HS-5 (cell line): ENCODE measurements at places on chromosomes 13 and 19.

GRCh38 chr13:32013181-32013580, 18.4 kb upstream of the FRY start:
- no peak for DNase-seq

DNA sequence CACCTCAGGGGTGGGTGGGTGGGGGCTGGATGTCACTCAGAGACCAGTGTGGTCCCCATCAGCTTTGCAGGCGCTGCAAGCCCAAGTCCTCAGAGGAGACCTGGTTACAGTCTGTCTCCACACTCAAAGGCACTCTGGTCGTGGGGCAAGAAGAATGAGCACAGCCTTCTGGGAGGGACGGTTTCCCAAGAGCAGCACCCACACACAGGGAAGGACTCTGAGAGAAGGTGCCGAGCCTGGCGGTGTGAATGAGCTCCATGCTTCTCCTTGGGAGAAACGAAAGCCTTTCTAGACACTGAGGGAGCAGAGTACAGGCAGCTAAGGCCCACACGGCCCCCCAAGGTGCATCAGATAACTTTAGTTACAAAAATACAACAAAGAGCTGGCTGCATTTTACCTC, 473.6 kb downstream of the FOXO1 start:
- no peak for DNase-seq

DNA sequence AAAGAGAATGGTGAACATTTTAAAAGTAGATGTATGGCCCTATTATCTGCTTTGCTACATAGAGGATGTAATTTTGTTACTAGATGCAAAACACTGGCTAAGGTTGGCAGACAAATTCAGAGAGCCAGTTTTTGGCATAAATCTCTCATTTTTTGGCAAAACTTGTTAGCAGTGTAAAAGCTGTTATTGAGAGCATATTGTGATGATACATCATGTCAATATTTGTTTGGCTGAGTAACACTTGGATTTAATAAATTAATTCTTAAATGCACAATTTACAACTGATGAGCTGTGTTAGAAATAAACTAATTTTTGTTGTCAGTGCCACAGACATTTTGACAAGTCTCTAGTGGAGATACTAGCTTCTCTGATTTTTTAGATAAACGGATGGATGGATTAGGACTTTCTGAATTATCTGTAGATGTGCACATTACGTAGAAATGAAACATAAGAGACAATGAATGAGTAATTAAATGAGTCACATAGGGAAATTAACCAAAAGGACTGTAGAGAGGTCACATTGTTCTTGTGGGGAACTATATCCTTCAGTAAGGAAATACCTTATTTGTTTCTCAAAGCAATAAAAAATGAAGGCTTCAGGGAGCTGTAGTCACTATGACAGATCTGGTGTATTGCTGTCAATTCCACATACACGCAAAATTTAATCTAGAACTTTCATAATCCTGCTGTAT, 17.4 kb downstream of the UFM1 start:
- DNase-seq, result peak; percentile 45

DNA sequence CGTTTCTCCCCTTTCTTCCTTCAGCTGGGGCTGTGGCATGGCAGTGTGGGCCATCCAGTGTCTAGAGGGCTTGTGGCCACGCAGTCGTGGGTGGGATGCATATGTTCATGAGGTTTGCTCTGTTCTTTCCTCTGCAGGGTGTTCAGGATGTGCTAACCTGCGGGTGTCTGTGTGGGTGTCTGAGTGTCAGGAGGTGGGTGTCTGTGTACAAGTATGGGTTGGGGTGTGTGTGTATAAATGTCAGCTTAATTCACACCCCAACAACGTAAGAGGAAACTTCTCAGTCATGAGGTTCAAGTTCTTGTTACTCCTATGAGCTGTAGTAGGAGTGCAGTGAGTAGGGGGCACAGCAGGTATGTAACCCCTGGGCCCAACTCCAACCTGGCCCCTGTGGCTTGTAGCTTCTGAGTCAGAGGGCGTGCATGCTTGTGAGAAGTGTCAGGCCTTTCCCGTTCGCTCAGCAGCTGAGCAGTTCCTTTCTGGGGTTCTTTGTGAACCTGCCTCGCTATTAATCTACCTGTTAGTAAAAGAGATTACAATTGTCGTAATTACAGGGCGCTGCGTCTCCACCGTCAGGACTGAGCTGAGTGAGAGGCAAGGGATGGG, 49.1 kb downstream of the NFIX start:
- no peak for DNase-seq

- no peak for DNase-seq
Measured at GRCh38 chr19:4094291-4094690, 27.6 kb upstream of the ZBTB7A start.

- no peak for DNase-seq
Measured at GRCh38 chr19:46764817-46765291, 18.6 kb upstream of the STRN4 start.

DNA sequence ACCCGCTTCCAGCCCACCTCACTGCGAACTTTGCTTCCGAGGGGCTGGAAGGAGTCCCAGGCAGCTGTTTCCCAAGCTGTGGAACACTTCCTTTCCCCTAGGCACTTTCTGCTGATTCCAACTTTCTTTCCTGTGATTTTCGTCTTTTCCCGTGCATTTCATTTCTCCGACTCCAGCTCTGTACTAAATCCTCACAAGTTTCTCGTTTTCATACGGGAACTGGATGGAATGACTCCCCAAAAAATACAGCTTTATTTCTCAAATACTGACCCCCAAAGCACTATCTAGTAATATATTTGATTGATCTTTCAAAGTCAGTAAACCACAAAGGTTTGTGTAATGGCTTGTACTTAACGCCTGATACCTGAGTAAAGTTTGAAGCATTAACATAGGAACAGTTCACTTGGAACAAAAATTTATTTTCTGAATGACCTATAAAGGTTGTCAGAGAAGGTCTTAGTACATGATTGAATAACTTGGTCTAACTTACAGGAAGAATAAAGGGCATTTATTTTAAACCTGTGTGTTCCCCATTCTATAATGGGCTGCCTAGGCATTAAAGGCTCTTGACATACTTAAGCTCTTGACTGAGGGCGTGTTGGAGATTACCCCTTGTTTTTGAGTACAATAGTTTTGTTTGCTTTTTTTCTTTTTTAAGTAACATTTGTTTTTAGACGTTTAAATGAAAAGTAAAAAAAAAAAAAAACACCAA, 1.3 kb upstream of the PCDH9 start:
- no peak for DNase-seq

DNA sequence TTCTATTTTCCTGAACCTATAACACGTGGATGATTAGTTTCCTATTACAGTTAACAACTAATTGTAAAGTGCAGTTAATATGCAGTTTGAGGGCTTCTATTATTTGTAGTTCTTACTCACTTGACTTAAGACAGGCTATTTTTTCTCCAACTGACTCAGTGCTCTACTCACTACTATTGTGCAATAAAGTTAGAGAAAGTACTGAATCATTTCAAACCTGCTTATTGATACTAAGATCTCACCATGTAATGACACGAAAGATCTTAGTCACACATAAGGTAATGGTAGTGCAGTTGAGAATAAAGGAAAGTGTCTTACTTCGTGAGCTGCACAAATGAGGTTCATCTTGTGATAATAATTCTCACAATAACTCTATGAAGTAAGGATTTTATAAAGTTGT, 22.8 kb upstream of the ITM2B start:
- DNase-seq, result no peak

DNA sequence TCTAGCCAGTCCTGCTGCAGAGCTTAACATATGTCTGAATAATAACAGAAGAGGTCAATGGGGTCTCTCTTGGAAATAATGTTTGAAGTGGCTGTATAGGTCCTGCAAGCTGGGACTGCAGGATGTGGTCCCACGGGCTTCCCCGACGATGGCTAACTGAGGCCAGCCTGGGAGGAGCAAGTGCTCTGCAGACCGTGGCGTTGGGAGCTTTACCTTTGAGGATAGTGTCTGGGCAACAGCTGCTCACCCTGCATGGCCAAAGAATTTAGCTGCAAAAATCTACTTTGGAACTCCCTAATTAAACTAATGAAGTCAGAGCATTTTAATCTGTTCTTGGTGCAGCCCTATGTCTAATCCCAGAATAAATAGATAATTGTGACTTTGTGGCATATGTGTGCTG, 18.2 kb upstream of the AMER2 start:
- no peak for DNase-seq

- DNase-seq, result no peak
Measured at GRCh38 chr13:38902551-38902950, 88.1 kb downstream of the STOML3 start.

GRCh38 chr13:77800219-77800618, 102.7 kb downstream of the SLAIN1 start:
- peak; percentile 19 for DNase-seq

GRCh38 chr19:27676877-27677276, 1536.1 kb downstream of the UQCRFS1 start:
- DNase-seq, result no peak

- no peak for DNase-seq
Measured at GRCh38 chr13:36549755-36550154, 117.5 kb downstream of the CCNA1 start.

DNA sequence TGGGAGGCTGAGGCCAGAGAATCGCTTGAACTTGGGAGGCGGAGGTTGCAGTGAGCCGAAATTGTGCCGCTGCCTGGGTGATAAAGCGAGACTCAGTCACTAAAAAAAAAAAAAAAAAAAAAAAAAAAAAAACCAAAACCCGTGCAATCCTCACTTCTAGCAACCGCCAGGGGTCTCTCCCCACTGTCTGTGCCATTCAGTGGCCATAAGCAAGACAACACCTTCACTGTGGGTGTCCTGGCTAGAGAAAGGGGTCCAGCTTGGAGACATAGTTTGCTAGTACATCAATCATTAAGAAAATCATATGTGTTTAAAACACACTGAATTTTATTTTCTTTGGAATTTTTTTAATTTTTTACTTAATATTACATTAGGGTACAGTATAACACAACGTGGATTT, 68.2 kb downstream of the RASL11A start:
- DNase-seq, result no peak

- no peak for DNase-seq
Measured at GRCh38 chr19:18597809-18598660, 8.6 kb downstream of the CRLF1 start.

DNA sequence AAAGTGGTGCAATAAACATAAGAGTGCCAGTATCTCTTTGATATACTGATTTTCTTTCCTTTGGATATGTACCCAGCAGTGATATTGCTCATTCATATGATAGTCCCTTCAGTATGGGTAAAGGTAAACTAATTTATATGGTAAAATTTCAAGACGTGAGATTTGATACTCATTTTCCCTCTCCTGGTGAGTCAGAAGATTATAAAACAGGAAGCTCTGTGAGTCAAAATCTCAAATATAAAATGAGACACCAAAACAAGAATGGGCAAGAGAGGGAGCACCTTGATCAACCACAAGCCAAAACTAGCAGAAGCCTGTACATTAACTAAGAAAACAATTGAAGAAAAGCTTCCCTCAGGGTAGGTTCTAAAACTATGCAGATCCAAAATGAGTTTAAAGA, 216.3 kb downstream of the SLITRK6 start:
- no peak for DNase-seq

GRCh38 chr19:12647490-12648071, 19.0 kb downstream of the MAN2B1 start:
- DNase-seq, result no peak

DNA sequence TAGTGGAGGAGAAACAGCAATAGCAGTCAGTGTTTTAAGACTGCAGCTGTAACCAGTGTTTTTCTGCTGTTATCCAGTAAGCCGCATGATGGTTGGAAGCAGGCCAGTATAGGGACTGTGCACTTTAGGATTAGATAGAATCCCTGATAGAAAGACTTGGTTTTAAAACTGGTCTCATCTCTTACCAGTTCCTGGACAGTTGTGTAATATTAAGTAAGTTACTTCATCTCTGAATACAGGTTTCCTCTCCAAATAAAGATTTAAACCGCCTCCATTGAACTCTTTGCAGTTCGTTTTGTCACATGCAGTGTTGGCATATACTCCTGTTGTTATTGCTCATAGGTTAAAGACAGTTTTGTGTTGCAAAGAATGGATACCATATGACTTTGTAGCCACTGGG, 25.6 kb downstream of the URI1 start:
- no peak for DNase-seq

- no peak for DNase-seq
Measured at GRCh38 chr19:39296055-39296645, at the start of gene IFNL1. IFNL1 (plus strand) TSS chr19:39296407; CDS start chr19:39296422, 15 bp downstream.

GRCh38 chr19:2578901-2579677, 103.2 kb downstream of the GADD45B start:
- DNase-seq, result peak; percentile 61

GRCh38 chr13:111876506-111876905, 190.4 kb upstream of the SOX1 start:
- no peak for DNase-seq

GRCh38 chr19:2309734-2310362, 1.9 kb upstream of the LINGO3 start:
- no peak for DNase-seq

- no peak for DNase-seq
Measured at GRCh38 chr13:31717583-31717982, 21.7 kb upstream of the RXFP2 start.

- no peak for DNase-seq
Measured at GRCh38 chr19:11759805-11760204, 7.0 kb upstream of the ZNF441 start.

GRCh38 chr13:108368250-108368905, 98.9 kb downstream of the TNFSF13B start:
- no peak for DNase-seq

- no peak for DNase-seq
Measured at GRCh38 chr13:113666951-113667701, at the start of gene GRK1. GRK1 (plus strand) TSS chr13:113667219; CDS start chr13:113667387, 168 bp downstream.

GRCh38 chr13:48144413-48145035, 49.6 kb upstream of the MED4 start:
- no peak for DNase-seq

- no peak for DNase-seq
Measured at GRCh38 chr13:72565893-72566292, 161.5 kb downstream of the MZT1 start.

DNA sequence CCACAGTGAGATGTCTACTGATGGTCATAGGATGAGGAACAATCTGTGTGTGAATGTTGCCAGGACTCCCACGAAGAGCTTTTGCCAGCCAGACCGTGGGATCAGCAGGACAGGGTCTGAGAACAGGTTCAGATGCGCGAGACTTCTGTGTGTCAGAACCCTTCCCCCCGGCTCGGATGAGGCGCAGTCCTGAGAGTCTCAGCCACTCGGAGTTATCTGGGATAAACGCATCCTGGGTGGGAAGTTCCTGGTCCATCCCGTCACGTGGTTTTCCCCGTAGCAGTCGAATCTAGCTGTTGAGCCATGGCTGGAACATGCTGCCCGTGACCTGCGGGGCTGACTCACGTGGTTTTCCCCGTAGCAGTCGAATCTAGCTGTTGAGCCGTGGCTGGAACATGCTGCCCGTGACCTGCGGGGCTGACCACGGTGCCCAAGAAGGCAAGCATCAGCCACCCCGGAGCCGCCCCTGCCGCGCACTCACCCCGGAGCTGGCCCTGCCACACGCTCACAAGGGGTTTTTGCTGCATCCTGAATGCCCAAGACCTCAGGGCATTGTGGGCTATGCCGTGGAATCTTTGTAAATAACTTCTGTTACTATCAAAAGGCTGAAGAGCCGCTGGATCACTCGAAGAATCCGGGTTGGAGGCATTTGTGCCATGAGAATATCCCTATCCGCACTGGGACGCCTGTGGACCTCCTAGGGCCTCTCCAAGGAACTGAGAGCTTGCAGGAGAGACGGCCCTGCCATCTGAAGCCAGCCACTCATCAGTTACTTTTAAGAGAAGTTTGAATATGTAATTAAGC, 130.8 kb upstream of the MCF2L start:
- DNase-seq, result no peak
